ENCODE measurements at places on chromosomes 16 and 17.

DNA sequence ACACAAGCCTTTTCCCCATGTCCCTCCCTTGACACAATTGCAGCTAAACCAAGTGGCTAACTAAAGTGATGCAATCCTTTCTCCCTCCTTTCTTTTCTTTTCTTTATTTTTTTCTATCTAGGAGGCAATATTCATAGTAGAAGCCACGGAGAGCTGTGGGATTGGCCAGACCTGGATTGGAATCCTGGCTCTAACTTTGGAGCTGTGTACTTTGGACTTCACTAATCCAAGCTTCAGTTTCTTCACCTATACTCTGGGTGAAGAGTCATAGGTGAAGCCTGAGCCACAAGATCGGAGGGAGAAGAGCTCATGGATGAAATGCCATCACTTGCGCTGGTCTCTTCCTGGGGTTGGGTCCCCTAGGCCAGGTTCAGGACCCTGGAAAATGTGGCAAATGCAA is 177.2 kb downstream of the IRX5 start:
- no peak for DNase-seq

- no peak for DNase-seq
These were observed 23.5 kb downstream of the PLCD3 start for GRCh38 chr17:45108595-45109521.

GRCh38 chr16:30372725-30373124 is 1.9 kb upstream of the MYL11 start:
- DNase-seq = no peak

DNA sequence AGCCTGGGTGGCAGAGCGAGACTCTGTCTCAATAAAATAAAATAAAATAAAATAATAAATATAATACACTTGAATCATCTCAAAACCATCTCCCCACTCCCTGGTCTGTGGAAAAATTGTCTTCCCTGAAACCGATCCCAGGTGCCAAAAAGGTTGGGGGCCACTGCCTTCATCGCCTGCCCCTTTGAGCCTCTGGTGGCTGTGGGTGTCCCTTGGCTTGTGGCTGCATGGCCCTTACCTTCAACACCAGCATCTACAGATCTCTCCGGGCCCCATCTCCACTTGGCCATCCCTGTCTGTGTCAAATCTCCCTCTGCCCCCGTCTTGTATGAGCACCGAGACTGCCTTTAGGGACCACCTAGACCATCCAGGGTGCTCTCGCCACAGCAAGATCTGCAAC is 177.3 kb downstream of the SEC14L1 start:
- no peak for DNase-seq

GRCh38 chr16:27508476-27508875 is 41.2 kb downstream of the GTF3C1 start:
- DNase-seq = no peak

- DNase-seq = no peak
These were observed 30.6 kb downstream of the LYRM1 start for GRCh38 chr16:20931066-20931600.
